ENCODE measurements at places on chromosomes 5 and 9.

DNA sequence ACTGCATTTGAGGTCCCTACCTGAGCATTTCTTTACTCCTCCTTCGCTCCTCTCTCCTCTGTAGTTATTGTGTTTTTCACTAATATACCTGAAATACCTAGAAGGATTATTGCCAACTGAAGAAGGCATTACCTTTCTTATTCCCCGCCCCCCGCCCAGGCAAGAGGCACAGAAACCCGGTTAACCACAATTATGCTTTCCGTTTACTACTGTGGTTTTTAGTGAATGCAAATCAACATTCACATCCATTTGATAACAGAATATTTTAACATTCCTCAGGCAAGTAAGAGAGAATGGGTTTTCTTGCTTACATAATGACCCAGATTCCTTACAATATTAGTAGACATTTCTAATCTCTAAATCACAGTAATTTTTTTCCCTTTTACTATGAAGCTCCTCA is 136.9 kb downstream of the PCSK5 start:
- no peak for DNase-seq

GRCh38 chr5:75412111-75412990 is 75.3 kb downstream of the HMGCR start:
- DNase-seq = no peak

DNA sequence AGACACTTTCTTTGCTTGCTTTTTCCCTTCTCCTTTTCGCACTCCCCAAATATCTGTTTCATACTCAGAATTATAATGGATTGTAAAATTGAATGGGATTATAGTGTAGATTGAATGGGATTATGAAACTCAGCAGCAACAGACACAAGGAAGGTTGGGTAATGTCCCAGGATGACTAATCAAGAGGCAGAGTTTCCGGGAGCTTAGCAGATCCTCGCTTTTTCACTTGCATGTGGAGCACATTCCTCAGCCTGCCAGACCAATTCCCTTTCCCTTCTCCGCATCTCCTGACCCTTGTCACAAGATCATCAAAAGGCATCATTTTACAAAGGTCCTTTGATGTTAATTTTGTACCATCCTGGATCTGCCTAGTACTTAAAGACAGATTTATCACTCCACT is 55.1 kb upstream of the SLC1A1 start:
- DNase-seq = no peak

DNA sequence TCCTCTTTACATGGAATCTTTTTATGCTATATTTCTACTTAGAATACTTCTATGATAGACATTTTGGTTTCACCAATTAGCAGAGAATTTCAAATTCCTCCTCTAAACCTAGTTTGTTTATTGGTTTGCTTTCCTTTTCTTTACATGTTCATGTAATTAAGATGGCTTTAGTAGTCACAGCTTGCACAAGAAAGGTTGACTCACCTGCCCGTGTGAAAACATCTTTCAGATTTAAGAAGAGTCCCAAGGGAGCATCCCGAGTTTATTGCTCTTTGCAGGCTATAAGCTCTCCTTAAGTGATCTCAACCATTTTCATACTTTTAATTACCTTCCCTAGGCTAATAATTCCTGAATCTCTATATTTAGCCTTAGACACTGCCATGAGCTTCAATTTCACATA is 28.9 kb downstream of the TYRP1 start:
- no peak for DNase-seq

DNA sequence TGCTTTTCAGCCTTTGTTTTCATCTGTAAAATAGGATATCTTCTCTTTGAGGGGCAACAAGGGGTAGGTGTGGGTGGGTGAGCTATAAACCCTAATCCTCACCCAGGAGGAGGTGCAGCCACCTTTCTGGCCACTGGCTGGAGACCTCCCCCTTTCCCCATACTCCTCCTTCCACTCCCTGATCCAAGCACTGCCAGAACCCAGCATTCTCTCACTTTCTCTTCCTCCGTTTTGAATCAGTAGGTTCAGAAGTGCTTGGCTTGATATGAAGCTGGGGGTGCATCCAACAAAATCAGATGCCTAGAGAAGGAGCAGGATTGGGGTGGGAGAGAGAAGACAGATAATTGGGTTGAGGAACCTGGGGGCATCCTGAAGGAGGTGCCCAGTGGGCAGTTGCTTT is 6.8 kb upstream of the NSD1 start:
- no peak for DNase-seq

- no peak for DNase-seq
Measured at GRCh38 chr5:23208959-23209431, 298.4 kb upstream of the PRDM9 start.

GRCh38 chr5:16787278-16787677 is 148.8 kb downstream of the MYO10 start:
- no peak for DNase-seq

DNA sequence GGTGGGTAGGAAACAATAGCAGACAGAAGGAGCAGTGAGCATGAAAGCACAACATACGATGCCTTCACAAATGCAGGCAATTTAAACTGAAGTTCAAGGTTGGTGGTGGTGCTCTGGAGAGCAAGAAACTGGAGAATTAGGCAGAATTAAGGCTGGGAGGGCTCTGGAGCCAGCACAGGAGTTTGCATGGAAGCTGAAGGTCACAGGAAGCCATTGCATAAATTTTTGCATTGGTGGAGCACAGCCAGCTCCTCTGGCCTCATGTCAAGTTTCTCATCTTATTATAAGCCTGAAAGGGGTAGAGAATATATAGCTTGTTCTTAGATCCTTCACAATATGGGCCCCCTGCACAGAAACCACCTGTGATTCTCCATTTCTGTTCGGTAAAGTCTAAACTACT is 207.4 kb downstream of the PAPPA start:
- no peak for DNase-seq

- DNase-seq = no peak
Measured at GRCh38 chr5:59218424-59219045, 635.7 kb downstream of the RAB3C start.

GRCh38 chr5:108379722-108380530 is 2.0 kb downstream of the FBXL17 start:
- no peak for DNase-seq

- no peak for DNase-seq
Measured at GRCh38 chr9:135848341-135849047, 58.9 kb downstream of the CAMSAP1 start.

- DNase-seq = no peak
Measured at GRCh38 chr9:93599571-93600403, 23.4 kb downstream of the PHF2 start.

DNA sequence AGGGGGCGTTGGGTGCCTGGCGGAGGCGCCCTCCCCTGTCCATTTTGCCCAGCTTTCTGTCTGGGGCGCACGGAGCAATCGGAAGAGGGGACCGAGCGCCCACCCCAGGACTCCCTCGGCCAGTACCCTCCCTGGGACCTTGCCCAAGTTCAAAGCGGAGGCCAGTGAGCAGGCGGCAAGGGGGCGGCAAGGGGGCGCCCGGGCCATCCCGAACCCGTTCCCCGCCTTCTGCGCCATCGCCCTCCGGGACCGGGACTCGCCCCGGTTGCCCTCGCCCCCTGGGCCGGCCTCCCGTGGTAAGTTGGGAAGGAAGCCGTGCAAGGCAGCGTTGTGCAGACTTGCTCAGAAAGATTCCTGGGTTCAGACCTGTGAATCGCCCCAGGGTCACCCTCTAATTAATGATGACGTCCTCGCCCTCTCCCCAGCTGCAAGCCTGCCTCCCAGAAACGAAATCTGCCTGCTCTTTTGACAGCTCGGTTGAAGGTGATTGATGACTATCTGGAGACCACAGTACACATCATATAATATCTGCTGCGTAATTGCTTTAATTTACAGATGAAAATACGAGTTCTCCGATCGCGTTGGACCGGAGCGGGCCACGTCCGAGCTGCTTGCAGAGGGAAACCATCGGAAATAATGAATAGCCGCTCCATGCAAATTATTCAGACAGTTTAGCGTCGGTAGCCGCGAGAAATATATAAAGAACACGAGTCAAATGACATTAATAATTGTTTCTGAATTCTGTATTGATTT is 1.4 kb upstream of the IRX4 start:
- no peak for DNase-seq

GRCh38 chr9:91935805-91936514 is 14.1 kb downstream of the ROR2 start:
- DNase-seq = no peak

DNA sequence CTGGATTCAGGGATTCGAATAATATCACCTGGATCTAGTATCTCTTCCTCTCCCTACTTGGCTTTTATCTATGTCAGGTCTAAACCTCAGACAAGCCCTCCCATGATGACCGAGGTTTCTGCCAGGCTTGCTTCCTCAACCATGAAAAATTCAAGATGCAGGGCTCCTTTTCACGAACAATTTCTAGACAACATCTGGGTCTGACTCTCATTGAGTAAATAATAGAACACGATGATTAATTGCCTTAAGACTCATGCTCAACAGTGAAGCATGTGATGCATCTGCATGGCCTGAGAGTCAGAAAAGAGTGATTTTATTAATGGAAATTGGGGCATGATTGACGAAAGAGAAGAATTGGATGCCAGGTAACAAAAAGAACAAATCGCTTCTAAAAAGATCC is 277.2 kb upstream of the ZNF608 start:
- no peak for DNase-seq

DNA sequence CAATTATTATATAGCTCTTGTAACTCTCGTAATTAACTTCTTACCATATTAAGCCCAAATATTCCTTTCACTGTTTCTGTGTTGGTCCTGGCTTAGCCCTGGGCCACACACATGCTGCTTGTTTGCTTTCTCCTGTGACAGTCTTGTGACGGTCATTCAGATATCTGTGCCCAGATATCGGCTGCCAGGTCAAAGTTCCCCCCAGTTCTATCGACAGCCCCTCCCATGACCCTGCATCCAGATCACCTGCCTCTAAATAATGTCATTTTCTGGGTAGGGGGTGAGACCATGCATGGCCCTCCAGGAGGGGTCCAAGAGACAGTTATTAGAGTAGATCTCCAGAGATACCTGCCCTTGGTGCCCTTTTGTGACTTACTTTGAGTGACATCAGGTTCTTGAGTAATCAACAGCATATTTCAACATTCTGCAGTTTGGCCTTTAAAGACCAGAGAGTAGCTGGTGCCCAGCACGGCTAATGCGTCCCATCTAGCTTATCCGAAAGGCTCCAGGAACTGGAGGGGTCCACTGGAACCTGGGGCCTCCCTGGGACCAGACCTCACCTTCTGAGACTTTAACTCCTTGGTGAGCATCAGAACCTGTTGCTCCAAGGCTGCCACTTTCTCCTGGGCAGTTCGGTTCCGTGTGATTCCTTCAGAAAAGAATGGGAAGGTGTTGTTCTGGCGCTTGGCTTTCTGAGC is 26.9 kb downstream of the TBC1D2 start:
- no peak for DNase-seq

- DNase-seq = no peak
Measured at GRCh38 chr9:33295571-33295970, 5.3 kb downstream of the NFX1 start.

DNA sequence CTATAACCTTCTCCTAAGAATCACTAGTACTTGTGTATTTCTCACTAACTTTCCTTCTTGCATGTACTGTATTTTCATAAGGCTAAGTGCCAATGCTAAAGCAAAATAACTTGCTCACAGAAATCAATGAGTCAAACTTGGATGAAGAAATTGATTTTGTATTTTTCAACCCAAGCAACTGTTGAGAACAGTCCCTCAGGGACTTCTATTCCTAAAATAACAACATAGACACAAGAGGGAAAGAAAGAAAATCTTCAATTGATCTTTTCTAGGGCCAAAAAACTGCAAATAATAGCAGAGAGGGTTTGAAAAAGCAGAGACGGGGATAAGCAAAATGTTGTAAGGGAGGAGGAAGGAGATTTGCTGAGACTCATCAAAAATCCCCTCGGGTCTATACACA is 69.8 kb downstream of the HABP4 start:
- DNase-seq = no peak

GRCh38 chr9:124499216-124499615 is 8.0 kb downstream of the NR5A1 start:
- no peak for DNase-seq

DNA sequence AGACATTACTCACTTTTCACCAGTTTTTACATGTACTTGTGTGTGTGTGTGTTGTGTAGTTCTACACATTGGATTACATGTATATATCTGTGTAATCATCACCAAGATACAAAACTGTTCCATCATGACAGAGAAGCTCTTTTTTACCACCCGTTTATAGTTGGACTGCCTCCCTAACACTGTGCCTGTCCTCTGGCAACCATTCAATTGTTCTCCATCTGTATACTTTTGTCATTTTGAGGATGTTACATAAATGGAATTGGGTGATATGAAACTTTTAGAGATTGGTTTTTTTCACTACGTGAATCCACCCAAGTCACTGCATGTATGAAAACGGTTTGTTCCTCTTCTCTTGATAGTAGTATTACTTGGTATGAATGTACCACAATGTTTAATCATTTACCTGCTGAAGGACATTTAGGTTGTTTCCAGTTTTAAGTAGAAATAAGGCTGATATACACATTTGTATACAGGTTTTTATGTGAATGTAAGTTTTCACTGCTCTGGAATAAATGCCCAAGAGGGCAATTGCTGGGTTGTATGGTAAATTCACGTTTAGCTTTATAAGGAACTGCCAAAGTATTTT is 126.2 kb downstream of the MAPKAP1 start:
- DNase-seq = no peak

GRCh38 chr9:126703866-126704156 is 90.1 kb downstream of the LMX1B start:
- no peak for DNase-seq

Measured in T-helper 17 cell (primary cell).